ENCODE measurements at places on chromosomes 16 and 17. TPM values are rescaled to one million over a fixed set of nuclear protein-coding genes. Genes with fewer than 3 reads are reported as not detected.

The SOST gene
- not detected for total RNA-seq

GRCh38 chr16:48517493-48517892 lies 92.5 kb downstream of the N4BP1 start:
- no peak for DNase-seq

DNA sequence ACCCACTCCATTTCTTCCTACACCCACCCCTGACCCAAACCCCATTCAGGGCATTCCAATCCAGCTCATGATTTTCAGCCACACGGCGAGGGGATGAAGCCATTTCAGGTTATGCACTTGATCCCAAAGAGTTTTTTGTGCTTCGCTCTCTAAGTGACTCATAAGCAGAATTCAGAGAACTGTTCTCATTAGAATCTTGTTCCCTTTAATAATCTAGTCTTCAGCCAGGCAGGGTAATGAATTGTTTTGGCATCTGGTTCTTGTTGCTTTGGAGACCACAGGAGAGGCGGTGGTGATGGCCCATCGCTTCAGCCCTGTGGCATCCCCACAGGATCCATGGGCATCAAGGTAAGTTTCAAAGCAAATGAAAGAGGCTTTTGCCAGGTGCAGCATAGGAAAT lies 4.8 kb upstream of the KRT31 start:
- DNase-seq = no peak

- no peak for DNase-seq
These were observed 63.5 kb upstream of the LGALS9 start for GRCh38 chr17:27567563-27567859.

The MT1E gene
- not detected for total RNA-seq

Data from naive thymus-derived CD4-positive, alpha-beta T cell (primary cell).